ENCODE measurements at places on chromosomes 5 and 9.

GRCh38 chr5:176716320-176716719, 69.0 kb downstream of the TSPAN17 start:
- DNase-seq: no peak

- no peak for DNase-seq
These were observed 31.7 kb downstream of the ZDHHC21 start for GRCh38 chr9:14661421-14662059.

DNA sequence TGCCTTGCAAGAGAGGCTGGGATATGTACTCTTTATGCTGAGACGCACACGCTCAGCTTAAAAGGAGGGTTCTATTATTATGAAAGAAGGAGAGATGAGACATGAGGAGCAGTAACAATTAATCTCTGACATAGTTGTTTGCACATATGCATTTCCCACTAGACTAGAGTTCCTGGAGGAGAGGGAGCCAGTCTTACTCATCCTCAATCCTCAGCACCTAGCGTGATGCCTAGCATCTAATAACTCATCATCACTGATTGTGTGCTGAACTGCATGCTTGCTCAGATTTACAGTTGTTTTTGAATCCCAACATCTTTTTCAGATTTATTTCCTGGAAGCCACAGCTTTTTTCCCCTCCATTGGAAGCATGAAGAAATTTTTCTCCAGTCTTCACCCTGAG, 35.5 kb downstream of the GCNT4 start:
- no peak for DNase-seq

DNA sequence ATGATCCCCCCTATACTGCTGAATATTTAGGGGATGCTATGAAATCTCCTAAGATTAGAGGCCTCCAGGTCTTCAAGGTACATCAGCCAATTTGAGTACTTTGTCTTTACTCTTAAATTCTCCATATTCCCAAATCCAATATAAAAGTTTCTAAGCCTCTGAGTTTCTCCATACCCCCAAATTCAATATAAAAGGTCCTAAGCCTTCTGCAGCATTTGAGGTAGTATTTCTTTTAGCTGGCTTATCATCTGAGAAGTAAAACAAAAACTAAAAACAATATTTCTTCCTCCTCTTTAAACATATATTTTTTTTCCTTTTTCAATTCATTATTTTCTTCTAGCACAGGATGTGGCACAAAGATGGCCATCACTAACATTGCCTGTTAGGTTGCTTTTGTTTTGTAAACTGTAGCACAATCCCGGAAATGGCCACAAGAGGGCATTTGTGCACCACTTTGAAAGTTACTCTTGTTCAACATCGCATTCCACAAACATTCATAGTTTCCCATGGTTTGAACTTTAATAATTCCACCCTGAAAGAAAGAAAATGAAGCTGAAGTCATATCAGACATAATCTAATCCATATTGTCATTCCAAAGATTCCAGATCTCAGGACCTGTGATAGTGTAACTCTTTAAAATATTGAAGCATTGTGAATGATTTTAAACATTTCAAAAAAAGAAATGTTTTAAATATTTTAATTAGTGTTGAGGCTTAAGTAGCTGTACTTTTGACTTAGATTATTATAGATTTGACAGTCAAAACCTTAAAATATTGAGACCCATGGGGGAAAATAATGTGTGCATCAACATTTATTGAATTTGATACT, 21.0 kb upstream of the SCGB3A2 start:
- DNase-seq: no peak

GRCh38 chr5:115702025-115702424, 76.2 kb upstream of the TMED7 start:
- no peak for DNase-seq

- DNase-seq: no peak
These were observed 86.2 kb upstream of the RETREG1 start for GRCh38 chr5:16702964-16703363.

- no peak for DNase-seq
These were observed 229.9 kb upstream of the DAB2 start for GRCh38 chr5:39654715-39655114.

- DNase-seq: no peak
These were observed 159.2 kb downstream of the SNX18 start for GRCh38 chr5:54676481-54677340.

DNA sequence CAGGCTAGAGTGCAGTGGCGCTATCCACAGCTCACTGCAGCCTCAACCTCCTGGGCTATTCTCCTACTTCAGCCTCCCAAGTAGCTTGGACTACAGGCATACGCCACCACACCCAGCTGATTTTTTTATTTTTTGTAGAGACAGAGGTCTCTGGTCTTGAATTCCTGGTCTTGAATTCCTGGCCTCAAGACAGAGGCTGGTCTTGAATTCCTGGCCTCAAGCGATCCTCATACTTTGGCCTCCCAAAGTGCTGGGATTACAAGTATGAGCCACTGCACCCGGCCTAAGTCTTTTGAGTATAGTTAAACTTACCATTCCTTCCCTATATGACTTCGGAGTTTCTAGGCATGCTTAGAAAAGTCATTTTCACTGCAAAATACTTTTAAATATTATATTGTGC, 29.4 kb downstream of the ECPAS start:
- no peak for DNase-seq

DNA sequence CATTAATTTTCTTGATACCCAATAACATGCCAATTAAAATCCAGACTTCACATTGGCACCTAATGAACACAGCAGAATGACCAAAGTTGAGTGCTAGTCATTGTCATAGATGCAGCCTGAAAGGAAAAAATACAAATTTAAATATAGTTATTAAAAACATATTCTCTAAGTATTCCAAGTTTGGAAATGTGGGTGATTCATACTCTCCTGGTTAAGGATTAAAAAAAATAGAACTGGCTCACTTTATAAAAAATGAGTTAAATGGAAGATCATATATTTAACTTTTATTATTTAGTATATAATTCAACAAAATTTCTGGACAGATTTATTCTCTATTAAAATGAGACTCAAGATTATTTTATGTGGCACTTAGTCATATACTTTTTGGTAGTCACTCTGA, 33.2 kb upstream of the RICTOR start:
- DNase-seq: no peak

DNA sequence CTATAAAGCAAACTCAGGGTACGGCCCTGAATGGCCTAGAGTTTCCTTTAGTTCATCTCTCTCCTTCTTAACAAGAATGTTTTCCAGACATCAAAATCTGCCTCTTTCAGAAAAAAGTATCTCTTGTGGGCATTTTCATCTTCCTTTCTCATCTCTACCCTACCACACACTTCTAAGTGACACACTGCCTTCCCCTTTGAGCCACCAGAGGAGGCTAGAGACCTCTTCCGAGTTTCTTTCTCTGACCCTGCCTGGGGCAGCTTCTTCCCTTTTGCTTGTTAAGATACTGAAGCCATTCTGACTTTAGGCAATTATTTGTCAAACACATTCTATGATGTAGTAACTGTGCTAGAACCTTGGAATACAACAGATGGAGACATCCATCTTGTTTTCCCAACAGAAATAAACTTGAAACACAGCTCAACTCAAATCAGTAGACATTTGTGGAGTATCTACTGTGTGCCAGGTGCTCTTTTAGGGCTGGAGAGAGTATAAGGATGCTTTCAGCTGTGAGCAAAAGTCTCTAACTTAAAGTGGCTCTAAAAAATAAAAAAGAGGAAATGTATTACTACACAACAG, 8.6 kb upstream of the SV2C start:
- DNase-seq: no peak

- DNase-seq: no peak
These were observed 45.3 kb downstream of the FBXW11 start for GRCh38 chr5:171961117-171961516.

GRCh38 chr5:96342581-96342980, 90.5 kb downstream of the PCSK1 start:
- no peak for DNase-seq

- DNase-seq: no peak
These were observed 29.3 kb upstream of the UNC5A start for GRCh38 chr5:176781054-176781375.

DNA sequence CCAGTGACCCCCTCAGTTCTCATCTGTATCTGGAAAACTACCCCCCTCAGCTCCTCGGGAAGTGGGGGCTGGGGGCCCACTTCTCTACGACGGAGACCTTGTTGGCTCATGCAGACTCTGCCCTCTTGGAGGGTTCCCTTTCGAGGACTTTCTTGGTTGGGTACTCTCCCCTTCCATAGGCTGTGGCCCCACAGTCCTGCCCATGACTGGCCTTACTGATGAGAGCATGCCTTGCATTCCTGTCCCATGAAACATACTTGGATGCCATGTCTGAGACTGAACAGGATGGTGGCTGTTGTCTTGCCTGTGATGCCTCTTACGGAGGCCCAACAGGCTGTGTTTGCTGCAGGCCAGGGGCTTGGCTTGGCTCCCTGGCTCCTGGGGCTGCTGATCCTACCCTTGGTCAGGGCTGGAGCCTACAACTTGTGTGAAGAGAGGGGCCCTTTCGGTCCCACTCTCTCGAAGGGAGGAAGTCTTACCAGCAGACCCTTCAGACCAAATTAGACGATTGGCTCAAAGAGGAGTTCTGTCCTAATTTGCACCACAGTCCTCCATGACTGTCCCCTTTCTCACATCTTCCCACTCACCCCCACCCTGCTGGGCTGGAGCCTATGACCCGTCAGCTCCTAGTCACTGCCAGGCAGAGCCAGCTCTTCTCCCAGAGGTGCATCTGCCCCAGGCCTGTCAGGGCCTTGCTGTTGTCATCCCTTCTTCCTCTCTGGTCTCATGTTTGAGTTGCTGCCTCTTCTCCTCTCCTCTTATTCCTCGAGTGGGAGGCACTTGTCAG, 109.9 kb downstream of the CACNA1B start:
- DNase-seq: no peak

GRCh38 chr5:133727636-133728035, 115.3 kb upstream of the FSTL4 start:
- no peak for DNase-seq

DNA sequence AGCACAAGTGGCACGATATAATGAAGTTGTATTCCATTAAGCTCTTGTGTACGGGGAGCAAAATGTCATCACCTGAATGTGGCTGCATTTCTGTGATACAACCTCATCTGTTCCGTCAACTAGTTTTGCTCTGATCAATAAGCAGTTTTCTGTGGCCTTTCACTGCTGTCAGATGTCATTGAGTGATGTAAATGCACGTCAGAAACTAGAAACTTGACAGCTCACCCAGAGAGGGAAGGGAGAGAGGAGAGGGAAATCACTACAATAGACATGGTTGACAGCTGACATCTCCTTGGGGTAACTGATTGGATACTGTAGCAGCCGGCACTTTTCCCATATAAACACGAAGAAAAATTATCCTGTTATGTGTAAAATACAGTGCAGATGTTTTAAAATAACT, 62.7 kb downstream of the SNX24 start:
- no peak for DNase-seq

DNA sequence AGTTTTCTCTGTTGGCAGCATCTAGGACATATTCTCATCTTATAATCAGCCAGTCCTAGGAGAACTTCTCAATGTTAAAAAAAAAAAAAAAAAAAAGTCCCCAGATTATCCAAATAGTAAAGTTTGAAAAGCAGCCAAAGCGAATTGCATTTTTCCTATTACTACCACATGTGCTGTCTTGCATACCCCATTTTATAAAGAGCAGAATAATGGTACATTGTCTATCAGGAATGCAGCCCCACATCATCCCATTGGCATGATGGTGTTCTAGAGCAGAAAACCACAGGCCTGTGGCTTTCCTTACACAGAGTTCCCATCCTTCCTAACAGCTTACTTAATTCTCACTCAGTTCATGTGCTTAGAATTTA, 381.6 kb downstream of the TMEM38B start:
- DNase-seq: no peak

- DNase-seq: no peak
These were observed 81.0 kb downstream of the ESM1 start for GRCh38 chr5:54904425-54904824.

GRCh38 chr5:59125011-59125961, 542.4 kb downstream of the RAB3C start:
- DNase-seq: no peak

DNA sequence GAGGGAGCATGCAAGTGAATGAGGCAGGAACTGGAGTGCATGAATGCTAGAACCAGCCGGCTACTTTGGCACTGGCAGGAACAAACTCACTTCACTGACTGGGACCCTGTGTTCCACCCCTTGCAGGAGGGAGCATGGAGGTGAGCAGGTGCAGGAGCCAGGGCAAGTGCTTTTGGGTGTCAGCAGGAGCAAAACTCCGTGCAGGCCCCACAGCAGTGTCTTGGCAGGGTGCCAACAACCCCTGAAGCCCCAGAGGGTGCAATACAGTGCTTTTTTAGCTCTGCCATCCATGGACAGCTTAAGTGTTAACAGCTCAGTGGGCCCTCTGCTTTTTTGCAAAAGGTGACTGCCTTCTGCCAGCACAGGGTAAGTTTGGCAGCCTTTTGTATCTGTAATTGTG, 245.8 kb upstream of the PCSK5 start:
- DNase-seq: no peak

DNA sequence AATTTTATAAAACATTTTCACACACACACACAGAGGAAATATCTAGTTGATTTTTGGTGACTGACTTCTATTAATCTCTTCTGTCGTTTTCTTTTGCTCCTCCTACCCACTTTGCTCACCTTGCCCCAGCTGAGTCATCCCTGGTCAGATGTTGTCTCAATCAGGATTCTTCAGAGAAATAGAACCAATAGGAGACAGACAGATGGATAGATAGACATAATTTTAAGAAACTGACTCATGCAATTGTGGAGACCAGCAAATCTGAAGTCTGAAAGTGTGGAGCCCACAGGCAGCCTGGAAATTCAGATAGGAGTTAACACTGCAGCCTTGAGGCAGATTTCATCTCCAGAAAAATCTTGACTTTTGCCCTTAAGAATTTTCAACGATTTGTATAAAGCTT, 37.0 kb upstream of the PIK3R1 start:
- no peak for DNase-seq

GRCh38 chr5:11560915-11561697, 343.1 kb downstream of the CTNND2 start:
- DNase-seq: no peak

- no peak for DNase-seq
These were observed 1.0 kb downstream of the NIPSNAP3A start for GRCh38 chr9:104748359-104749031.

- DNase-seq: no peak
These were observed 400.5 kb upstream of the ACO1 start for GRCh38 chr9:31983895-31984294.

- no peak for DNase-seq
These were observed 81.5 kb downstream of the WNK2 start for GRCh38 chr9:93265301-93265971.

- DNase-seq: no peak
These were observed 45.2 kb upstream of the FCN2 start for GRCh38 chr9:134835448-134835847.

DNA sequence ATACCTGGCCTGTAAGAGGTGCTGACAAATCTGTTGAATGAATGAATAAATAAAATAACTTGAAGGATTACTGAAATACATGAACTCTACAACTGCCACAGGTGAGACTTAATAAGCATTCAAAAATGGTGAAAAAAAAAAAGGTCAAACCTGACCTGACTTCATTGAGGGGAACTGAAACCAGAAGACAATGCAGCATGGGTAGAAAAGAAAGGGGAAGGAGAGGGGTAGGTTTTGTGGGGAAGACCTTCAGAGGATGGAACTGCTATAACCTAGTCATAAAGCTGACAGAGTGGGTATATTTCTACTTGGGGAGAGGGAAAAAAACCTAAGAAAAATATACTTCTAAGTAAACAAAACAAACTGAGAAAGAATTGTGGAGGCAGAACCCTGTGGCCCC, 56.6 kb downstream of the RASEF start:
- DNase-seq: no peak

GRCh38 chr9:101574731-101575333, 19.9 kb downstream of the PPP3R2 start:
- DNase-seq: no peak

- no peak for DNase-seq
These were observed 47.0 kb upstream of the SEMA6A start for GRCh38 chr5:116621599-116621998.
